ENCODE measurements at places on chromosomes 6 and 20. TPM values are rescaled to one million over a fixed set of nuclear protein-coding genes. Genes with fewer than 3 reads are reported as not detected.

The TMEM170B gene
- 5.4 TPM for total RNA-seq

The COL9A1 gene
- total RNA-seq, result 0.71 TPM

The RAET1L gene
- not detected for total RNA-seq

The DDR1 gene
- total RNA-seq, result 37.9 TPM

The ECT2L gene
- 0.17 TPM for total RNA-seq

The PSMB1 gene
- total RNA-seq, result 213 TPM

The DYNLT2 gene
- 0.57 TPM for total RNA-seq

The UBE2V1 gene
- 104 TPM for total RNA-seq

The C2 gene
- 15.4 TPM for total RNA-seq

The IPCEF1 gene
- total RNA-seq, result 0.63 TPM

The OPRM1 gene
- 0.66 TPM for total RNA-seq

The ALDH8A1 gene
- total RNA-seq, result 1.4 TPM

The GRIK2 gene
- total RNA-seq, result 1.7 TPM

The ENPP4 gene
- total RNA-seq, result 19.0 TPM

The TFAP2A gene
- 1.2 TPM for total RNA-seq

The PAX1 gene
- total RNA-seq, result not detected

The POPDC3 gene
- total RNA-seq, result not detected

The HSD17B8 gene
- total RNA-seq, result 12.1 TPM

The CFAP206 gene
- total RNA-seq, result 0.23 TPM

The ARMC2 gene
- total RNA-seq, result 2.9 TPM

The ZNF322 gene
- 15.8 TPM for total RNA-seq

The PSMA7 gene
- 321 TPM for total RNA-seq

The SRSF12 gene
- 0.97 TPM for total RNA-seq

The PACRG gene
- total RNA-seq, result 1.8 TPM

The SLC22A16 gene
- total RNA-seq, result not detected

The NRSN1 gene
- total RNA-seq, result 1.2 TPM

The GNAS-AS1 gene
- total RNA-seq, result 0.42 TPM

The ZNF831 gene
- 0.34 TPM for total RNA-seq

The SPEF1 gene
- not detected for total RNA-seq

The GHRH gene
- total RNA-seq, result not detected

The CLPSL1 gene
- not detected for total RNA-seq

The ANKEF1 gene
- 0.42 TPM for total RNA-seq

The NR2E1 gene
- not detected for total RNA-seq

The C20orf141 gene
- total RNA-seq, result not detected

The HRH3 gene
- not detected for total RNA-seq

The KATNA1 gene
- total RNA-seq, result 24.5 TPM

The ZNFX1 gene
- total RNA-seq, result 46.7 TPM

The PTK6 gene
- total RNA-seq, result 0.06 TPM

The PCNA gene
- total RNA-seq, result 25.0 TPM

The KCNK16 gene
- not detected for total RNA-seq

The PGC gene
- total RNA-seq, result 0.92 TPM

The UBE3D gene
- total RNA-seq, result 5.3 TPM

The ZNF311 gene
- total RNA-seq, result 1.7 TPM

The PLN gene
- 294 TPM for total RNA-seq

The SLC44A4 gene
- total RNA-seq, result not detected

The BMP7 gene
- 6.3 TPM for total RNA-seq

The DNAH8 gene
- total RNA-seq, result under 0.01 TPM

The TRIM31 gene
- not detected for total RNA-seq

The LAMA4 gene
- total RNA-seq, result 261 TPM

The HLA-DOB gene
- total RNA-seq, result not detected

The NFATC2 gene
- total RNA-seq, result 15.6 TPM

The COL19A1 gene
- total RNA-seq, result 1.7 TPM

The PRICKLE4 gene
- 3.8 TPM for total RNA-seq

Data from esophagus muscularis mucosa (tissue), 4 donors.